ENCODE measurements at places on chromosomes 1 and 21. TPM values are rescaled to one million over a fixed set of nuclear protein-coding genes. Genes with fewer than 3 reads are reported as not detected.

The NENF gene
- 57.4 TPM for total RNA-seq

The ALG14 gene
- total RNA-seq = 2.8 TPM

The WDR64 gene
- total RNA-seq = not detected

The RUNX3 gene
- not detected for total RNA-seq

The CDC7 gene
- 7.3 TPM for total RNA-seq

Measured in smooth muscle cell of trachea (primary cell).